ENCODE measurements at places on chromosomes 1 and 21.

DNA sequence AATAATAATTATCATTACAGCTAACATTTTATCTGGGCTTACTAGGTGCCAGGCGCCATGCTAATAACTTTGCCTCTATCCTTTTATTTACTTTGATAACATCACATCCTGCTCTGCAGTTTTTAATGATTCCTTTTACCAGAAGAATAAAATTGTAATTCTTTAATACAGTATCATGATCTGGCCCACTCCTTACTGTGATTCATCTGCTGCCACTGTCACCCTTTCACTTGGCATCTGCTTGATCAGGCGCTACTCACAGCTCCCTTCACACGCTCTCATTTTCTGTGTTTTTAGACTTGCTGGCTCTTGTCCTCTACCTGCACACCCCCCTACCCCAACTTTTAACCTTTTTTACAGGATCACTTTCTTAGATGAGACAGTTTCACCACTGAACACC lies 167.5 kb downstream of the NTMT2 start:
- DNase-seq: no peak

DNA sequence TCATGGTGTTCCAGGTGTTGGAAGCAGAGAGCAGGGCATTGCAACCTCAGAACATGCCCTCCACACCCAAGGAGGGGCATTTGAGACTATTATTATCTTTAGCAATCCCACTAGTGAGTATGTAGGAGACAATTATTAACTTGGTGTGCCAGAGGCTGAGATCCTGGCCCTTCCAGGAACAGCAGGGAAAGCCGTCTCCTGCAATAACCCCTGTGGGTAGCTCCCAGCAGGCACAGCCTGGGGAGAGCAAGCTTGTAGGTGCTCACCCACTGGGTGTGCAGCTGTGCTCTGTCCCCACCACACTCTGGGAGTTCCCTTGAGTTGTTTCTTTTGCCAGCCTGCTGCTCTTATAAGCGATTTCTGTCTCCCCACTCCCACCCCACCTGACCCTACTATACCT lies 10.3 kb downstream of the CFAP107 start:
- no peak for DNase-seq

DNA sequence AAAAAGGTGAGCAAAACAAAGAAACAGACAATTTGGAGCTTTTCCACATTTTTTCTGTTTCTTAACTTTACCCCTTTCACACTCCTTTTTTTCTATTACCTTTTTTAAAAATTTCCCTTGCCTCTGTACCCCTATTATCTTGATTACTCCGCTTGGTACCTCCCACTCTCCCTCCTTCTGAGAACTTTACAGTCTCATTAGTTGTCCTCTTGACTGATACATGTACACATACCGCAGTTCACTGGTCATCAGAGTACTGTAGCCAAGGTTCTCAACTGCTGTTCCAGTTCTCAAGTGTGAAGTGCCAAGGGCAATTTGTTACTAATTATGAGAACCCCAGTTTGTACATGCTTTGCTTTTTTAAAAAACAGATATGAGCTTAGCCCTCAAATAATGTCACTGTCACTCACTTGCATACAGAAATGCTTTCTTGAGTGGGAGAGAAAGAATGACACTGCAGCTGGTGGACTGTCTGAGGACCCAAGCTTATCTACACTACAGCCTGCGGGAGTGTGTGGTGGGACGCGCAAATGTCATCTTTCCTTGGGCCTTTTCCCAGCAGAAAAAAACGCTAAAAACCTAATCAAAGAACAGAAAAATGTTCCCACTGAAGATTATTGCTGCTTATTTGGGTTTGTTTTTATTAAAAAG lies 160.8 kb downstream of the DISP1 start:
- DNase-seq: no peak

DNA sequence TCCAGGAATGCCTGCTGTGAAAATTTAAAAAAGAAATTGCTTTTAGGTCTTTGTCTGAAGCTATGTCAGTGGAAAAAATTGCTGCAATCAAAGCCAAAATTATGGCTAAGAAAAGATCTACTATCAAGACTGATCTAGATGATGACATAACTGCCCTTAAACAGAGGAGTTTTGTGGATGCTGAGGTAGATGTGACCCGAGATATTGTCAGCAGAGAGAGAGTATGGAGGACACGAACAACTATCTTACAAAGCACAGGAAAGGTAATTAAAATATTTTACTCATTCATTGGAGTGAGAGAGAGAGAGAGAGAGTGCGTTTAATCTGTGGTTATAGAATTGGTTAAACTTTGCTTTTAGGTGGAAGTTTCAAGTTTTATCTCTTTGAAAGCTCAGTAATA lies 20.0 kb downstream of the CDC73 start:
- no peak for DNase-seq

DNA sequence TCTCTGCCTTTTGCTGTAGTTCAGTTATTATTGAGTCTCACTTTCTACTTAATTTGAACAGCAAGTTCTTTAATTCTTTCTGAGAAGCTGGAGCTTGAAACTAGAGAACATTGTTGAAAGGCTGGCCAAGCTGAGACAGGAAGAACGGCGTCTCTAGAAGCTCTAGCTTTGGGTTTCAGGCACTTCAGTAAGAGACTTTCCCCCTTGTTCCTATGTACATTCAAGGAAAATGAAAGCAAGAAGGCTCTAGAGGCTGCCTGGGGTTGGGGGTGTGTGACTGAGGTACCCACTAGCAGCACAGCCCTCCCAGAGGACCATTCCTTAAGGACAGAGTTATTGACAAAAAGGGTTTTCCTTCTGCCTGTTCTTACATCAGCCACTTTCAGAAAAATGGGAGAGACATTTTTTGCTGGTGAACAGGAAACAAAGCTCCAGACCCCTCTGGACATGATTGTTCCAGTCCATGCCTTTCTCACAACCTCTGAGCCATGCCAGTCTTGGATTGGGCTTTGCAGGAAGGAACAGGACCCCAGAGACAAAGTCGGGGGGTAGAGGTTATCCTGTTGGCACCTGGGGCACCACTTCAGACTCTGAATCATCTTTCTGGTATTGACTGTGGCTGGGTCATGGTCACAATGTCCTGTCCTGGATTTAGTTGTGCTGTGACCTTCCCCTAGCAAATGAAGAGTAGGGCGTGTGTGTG lies 63.1 kb downstream of the LAMC2 start:
- DNase-seq: no peak

DNA sequence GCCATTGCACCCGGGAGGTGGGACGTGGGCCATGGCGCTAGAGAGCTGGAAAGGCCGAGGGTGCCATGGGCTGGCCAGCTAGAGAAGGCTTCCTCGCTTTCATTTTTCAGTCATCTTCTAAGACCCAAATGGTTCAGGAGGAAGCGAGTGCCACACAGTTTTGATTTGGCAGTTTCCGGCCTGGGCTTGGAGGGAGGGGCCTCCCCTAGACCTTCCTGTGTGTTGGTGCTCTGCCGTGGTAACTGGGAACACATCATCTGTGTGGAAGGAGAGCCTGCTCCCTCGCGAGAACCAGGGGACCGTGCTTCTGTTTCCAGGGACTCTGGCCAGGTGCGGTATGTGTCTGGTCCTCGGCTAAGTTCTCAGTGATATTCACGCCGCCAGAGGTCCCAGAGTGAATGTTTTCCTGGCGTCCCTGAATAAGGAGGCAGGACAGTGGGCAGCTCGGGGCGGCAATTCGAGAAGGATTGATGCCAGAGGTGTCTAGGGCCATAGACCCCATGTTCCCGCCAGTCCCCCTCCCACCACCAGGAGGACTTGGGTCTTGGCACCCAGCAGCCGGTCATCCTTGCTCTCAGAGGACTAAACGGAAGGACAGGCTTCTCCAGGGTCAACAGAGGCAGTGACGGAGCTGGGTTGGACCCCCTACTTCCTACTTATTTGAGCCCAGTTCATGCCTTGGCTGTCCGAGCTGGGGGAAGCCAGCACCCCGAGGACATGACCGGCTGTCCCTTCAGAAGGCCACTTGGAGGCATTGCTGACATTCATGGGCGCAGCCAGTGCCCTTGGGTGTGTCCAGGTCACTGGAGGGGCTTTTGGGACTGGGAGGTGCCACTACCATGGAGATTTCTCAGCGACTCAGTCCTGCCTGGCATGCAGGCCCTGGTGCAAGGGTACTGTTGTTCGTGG lies 2.7 kb upstream of the NPHP4 start:
- DNase-seq: peak; percentile 82

DNA sequence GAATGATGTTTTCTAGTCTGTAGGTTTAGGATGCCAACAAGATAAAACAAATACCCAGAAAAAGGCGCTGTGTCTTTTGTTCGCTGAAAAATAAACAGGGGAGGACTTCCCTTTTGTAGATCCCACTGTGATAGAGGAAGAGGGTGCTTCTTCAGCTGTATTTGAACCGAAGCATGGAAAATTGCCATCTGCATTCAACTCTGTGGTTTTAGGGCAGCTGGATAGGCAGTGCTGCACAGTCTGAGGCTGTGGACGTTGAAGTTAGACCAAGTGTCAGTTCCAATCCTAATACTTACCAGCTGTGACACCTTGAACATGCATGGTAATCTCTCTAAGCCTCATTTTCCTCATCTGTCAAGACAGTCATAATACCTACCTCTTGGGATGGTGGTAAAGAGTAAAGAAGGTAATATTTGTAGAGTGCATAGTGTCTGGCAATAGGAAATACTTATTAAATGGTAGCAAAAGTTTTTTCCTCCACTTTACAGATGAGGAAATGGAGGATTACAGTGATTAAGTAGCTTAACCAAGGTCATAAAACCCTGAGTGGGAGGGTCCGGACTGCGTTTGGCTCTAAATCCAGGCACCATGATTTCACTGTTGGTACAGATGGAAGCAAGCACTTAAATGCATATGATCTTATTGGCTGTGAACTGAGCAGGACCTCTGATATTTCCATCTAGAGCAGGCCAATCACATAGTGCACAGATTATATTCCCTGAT lies 48.5 kb downstream of the UTP25 start:
- DNase-seq: no peak

DNA sequence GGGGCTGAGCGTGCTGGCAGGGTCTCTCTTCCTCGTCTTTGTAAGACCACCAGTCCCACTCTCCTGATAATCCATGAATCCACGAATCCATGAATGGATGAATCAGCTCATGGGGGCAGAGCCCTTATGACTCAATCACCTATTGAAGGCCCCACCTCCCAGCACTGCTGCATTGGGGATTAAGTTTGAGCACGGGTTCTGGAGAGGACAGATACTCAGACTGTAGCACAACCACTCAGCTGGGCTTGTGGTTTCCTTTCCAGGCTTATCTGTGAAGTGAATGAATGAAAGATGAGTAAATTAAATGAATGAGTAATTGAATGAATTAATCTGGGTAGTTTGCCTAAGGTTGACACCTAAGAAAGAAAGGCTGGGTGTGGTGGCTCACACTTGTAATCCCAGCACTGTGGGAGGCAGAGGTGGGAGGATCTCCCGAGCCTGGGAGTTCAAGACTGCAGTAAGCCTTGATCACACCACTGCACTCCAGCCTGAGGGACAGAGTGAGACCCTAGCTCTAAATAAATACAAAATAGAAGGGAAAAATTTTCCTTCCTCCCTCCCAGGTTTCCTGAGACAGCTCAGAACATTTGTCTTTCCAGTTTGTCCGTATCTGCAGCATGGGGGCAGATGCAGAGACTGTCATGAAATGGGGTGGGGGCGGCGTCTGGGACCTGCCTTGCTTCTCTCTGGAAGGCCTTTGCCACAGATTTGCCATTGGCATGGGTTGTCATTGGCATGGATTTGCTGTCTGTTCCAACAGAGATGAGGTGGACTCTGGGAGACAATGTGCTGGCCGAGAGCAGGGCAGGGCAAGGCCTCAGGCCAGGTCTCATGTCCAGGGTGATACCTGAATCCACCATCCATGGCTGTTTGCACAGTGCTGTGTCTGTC lies 187.7 kb upstream of the C1orf174 start:
- no peak for DNase-seq

- DNase-seq: no peak
These were observed 24.0 kb upstream of the LIN9 start for GRCh38 chr1:226332947-226333346.

GRCh38 chr1:43184995-43185394 lies 12.9 kb downstream of the CFAP57 start:
- no peak for DNase-seq

- no peak for DNase-seq
These were observed 84.2 kb downstream of the LBR start for GRCh38 chr1:225343618-225344017.

- no peak for DNase-seq
These were observed 31.2 kb downstream of the TSEN15 start for GRCh38 chr1:184082541-184083415.

DNA sequence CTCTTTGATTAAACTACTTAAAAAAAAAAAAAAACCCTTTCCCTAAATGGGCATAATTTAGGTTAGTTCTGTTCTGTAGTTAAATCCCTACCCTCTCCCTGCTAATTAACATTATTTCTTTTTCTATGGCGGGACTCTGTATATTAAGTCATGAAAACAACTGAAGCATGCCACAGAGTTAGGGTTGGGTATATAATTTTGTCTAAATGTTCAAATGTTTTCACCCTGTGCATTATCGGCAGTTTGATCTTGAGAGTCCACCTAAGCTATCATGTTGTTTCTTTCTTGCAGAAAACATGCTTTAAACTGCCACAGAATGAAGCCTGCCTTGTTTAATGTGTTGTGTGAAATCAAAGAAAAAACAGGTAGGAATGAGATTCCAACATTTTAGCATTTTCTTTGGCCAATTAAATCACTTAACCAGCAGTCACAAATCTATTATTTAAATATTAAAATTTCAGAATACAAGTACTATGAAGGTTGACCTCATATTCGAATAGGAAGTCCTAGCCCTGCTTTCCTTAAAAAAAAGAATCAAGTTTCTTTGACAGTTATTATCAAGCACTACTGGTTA lies 4.0 kb downstream of the PBX1 start:
- no peak for DNase-seq

DNA sequence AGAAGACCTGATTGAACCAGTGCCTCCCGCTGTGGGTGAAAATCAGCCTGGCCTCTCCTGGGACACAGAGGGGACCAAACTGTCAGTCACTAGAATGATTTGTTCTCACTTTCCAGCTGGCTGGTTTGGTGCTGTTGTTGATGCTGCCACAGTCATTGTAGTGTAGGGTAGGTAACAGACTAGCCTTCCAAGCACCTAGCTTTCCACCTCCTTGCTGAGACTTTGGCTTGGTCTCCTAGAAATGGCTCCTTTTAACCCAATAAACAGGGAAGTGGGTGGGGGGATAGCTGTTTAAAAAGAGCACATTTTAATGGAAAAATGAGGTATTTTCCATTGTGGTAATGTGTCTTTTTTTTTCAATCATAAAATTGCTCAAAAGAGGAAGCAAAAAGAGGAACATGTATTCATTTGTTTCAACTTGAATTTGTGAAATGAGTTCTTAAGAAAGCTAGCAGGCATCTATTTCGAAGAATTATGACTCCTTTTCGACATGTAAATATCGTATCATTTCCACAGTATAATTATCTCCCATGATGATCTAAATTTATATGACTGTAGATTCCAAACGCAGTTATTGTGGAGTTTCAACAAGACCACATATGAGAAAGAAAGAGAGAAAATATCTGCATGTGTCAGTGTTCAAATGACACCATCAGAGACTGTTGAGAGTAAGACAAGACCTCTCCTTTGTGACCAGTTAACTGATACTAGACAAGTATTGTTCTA lies 190.1 kb downstream of the HLX start:
- no peak for DNase-seq

DNA sequence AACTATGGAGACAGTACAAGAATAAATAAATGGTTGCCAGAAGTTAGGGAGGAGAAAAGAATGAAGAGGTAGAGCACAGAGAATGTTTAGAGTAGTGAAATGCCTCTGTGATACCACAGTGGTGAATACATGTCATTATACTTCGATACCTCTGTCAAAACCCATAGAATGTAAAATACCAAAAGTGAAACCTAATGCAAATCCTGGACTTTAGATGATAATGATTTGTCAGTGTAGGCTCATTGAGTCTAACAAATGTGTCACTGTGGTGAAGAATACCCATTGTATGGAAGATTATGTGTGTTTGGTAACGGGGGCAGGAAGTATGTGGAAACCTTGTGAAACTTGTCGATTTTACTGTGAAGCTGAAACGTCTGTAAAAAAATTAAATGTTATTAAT lies 1106.5 kb upstream of the TMPRSS15 start:
- no peak for DNase-seq
